ENCODE measurements at places on chromosomes 13 and 19.

DNA sequence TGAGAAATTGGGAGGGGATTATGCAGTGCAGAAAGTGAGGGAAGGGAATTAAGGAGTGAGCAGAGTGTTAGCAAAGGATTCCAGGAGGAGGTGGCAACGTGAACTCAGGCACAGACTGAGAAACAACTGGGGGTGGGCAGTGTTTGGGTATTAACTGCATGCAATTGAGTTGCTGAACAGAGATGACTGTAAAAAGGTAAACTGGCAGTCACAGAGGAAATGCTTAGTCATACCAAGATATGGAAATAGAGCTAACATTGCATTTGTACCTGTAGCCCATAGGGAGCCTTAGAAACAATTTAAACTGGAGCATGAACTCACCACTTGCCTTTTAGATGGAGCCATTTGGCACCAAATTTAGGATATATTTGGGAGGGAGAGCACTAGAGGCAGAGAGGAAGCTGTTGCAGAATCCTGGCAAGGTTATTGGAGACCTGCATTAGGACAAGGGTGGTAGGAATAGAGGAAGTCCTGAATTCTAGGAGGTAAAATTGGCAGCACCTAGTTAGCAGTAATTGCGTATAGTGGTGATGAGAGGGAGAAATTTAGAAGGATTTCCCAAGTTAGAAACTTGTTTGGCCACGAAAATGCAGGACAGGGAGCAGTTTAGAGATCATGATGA, 100.6 kb upstream of the FRY start:
- DNase-seq = no peak

DNA sequence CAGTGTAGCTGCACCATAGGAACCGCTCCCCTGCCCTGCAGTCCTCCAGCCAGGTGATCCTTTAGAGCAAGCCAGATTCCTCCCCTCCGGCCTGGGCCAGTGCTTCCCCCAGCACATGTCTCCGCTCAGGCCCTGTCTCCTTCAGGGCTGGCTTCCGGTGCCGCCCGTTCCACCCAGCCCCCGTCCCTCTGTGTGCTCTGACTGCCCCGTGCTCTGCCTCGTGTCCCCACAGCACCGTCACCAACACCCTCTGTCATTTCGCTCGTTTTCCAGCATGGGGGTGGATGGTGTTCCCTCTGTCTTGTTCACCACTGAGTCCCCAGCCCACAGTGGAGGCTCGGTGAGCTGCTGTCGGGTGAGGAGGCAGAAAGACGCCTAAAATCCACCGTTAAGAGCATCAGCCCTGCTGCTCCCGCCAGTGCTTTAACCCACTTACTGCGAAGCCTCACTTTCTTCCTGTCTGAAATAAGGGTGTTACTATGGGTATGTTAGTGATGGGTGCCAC, 54.5 kb downstream of the TSSK6 start:
- peak; percentile 49 for DNase-seq

DNA sequence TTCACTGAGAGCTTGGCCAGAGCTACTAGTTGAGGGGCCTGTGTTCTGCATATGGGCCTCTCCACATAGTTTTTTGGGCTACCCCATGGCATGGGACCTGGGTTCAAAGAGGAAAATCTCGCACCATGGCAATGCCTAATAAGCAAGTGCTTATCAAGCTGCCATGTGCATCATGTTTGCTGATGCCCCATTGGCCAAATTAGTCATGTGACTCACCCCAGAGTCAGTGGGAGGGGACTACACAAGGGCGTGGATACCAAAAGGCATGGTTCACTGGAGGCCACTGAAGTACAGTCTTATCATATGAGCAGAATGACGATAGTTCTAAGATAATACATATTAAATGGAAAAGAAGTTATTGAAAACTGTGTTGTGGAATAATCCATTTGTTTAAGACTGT, 214.8 kb downstream of the LMO7 start:
- no peak for DNase-seq

- no peak for DNase-seq
Observed at GRCh38 chr19:18049385-18049784, 37.3 kb downstream of the IL12RB1 start.

DNA sequence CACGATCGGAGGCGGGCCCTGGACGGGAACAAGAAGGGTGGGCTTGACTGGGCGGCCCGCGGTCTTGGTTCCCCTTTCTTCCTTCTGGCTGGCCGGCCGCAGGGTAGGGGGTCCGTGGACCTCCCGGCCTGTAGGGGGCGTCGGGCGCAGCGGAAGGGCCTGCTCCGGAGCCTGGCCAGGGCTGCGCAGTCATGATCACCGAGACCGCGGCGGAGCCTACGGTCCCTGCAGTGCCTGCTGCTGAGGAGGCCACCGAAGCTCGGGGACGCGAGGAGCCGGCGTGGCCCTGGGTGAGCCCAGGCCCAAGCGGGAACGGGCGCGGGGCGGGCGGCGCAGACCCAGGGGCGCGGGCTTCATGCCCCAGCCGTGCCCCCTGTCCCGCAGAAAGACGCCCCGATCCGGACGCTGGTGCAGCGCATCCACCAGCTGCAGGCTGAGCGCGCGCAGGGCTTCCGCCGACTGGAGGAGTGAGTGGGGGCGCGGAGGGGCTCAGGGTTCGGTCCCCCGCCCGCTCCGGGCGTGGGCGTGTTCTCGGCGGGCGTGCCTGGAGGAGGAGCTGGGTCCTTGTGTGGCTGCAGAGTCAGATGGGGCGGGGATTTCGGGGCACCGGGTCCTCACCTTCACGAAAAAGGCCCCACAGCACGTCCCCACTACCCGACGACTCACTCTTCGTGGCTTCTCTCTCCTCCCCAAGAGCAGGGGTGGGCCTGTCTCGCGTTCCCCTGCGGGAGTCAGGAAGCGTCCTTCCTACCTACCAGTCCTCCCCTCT, at the start of gene REX1BD:
Gene REX1BD, plus strand, starts transcription at position 188 of the 769 bp plus-strand sequence. Its CDS starts 4 bp downstream, at position 192.
- peak; percentile 76 for DNase-seq

DNA sequence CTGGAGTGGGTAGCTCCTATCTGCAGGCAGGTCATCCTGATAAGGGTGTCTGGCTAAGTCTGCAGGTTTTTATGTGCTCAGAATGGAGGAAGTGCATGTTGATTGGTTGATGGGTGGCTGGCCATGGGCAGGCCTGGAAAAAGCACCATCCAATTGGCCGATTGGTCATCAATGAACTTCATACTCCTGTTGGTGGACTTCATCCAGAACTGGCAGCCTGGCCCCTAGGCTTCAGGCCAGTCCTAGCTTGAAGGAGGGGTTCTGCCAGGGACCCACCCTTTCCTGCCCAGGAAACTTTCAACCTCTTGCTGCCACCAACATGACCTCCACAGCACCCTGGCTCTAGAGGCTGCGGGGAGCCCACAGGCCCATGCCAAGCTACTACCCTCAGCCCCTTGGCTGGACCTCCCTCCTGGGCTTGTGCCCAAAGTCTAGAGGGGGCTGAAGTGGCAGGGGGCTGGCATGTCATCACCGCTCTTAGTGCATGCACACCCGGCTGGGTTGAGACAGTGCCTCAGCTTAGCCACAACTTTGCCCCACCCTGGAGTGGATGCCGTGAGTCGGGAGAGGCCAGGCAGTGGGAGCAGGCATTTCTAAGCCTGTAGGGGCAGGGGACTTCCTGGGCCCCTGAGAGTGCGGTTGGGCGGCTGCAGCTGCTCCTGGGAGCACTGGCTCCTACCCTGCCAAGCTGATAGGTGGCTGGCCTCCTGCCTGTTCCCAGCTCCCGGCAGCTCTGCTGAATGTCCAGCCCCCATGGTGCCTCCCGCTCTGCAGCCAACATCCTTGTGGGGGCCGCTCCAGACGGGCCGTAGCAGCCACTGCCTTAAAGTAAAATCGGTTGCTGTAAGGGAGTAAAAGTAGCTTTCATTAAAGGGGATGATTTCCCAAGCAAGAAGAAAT, 13.2 kb downstream of the DNAJC15 start:
- no peak for DNase-seq

- no peak for DNase-seq
Observed at GRCh38 chr13:77715233-77715891, 17.9 kb downstream of the SLAIN1 start.

DNA sequence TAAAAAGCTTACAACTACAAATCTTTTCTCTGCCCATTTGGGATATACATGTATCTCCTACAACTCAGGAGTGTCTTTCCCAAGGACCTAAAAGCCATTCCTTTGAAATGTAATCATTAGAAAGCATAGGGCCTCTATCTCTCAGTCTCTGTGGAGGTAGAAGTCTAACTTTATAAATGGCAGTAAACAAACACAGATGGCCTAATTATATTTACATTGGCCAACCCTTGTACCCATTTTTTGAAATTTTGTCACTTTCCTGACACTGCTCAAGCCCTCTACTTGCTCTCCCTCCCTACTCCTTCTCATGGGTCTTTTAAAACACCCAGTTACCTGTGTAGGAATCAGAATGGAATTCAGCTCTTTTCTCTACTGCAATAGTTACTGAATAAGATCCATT, 24.8 kb downstream of the RNF6 start:
- DNase-seq = no peak

DNA sequence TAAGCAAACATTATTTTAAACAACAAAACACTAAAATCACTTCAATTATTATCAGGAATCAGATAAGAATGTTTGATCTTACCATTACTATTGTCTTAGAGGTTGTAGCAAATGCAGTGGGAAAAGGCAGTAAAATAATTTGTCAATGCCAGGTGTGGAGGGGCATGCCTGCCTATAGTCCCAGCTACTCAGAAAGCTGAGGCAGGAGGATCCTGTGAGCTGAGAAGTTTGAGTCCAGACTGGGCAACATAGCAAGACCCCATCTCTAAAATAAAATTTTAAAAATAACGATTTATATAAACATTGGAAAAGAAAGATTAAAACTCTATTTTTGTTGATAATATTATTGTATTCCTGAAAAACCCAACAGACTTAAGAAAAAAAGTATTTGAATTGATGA, 66.8 kb downstream of the KL start:
- no peak for DNase-seq

DNA sequence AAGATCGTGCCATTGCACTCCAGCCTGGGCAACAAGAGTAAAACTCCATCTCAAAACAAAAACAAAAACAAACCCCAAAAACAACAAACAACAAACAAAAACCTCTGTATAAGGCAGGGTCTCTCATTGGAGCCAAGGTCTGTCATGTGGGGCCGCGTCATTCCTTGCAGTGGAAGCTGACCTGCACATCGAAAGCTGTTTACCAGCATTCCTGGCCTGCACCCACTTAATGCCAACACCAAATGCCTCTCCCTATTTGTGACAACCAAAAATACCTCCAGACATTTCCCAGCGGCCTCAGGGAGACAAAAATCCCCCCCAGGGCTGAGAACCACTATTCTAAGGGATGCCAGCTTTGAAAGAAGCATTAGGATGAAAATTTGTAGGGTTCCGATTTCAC, 1.2 kb downstream of the CPAMD8 start:
- no peak for DNase-seq

GRCh38 chr19:39590265-39590664, 12.1 kb upstream of the LGALS13 start:
- DNase-seq = no peak

DNA sequence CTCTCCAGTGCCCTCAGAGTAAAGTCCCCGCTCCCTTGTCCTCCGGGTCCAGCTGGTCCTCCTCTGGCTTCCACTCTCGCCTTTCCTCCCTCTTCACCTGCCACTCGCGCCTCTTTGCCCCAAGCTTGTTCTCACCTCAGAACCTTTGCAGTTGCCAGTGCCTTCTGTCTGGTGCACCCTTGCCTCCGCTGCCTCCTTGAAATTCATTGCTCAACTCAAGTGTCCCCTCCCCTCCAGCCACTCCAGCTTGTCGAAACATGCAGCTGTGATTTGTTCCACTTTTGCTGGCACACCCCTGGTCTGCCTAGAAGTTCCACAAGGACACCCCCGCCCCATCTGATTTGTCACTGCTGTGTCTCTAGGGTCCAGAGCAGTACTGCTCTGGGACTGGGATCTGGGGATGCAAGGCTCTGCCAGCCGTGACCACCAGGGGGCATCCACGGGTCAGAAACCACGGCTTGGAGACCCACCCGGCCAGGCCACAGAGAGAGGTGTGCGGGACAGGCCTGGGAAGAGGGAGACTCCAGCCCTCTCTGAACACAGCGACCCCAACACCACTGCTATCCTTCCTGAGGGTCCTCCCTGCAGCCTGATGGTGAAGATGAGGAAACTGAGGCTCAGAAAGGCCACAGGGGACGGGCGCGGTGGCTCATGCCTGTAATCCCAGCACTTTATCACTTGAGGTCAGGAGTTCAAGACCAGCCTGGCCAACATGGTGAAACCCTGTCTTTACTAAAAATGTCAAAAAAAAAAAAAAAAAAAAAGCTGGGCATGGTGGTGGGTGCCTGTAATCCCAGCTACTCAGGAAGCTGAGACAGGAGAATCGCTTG, 49.9 kb downstream of the AP1M1 start:
- peak; percentile 75 for DNase-seq

DNA sequence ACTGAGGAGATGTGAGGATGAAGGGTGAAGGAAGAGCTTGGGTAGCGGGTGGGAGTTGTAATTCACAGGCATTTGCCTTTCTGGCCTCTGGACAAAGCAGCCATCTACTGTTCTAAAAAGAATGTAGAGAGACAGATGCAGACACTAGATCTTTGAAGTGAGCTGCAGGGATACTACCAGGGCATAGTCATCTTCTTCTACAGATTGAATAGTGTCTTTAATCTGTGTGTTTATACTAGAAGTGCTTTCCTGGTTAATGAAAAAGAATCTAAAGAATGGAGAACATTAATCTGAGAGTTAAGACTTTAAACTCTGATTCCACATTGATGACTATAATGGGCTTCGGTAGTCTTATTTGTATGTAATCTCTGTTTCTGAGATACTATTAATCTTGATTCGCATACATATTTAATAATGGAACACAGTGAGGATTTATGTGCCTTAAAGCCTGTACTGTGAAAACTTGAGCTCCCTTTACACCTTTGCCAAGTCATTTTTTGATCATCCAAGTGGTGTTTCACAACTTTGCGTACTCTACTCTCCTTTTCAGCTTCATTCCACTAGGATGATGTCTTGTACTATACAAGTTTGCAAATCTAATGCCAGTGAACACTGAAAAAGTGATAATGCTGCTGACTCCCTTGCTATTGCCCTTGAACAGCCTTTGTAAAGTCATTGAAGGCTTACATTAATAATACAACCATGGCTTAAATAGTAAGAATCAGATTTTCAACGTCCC, 2199.4 kb upstream of the PCDH20 start:
- no peak for DNase-seq

- DNase-seq = no peak
Observed at GRCh38 chr19:10146142-10146541, 26.4 kb upstream of the EIF3G start.

GRCh38 chr13:31663880-31664585, 75.3 kb upstream of the RXFP2 start:
- DNase-seq = no peak

DNA sequence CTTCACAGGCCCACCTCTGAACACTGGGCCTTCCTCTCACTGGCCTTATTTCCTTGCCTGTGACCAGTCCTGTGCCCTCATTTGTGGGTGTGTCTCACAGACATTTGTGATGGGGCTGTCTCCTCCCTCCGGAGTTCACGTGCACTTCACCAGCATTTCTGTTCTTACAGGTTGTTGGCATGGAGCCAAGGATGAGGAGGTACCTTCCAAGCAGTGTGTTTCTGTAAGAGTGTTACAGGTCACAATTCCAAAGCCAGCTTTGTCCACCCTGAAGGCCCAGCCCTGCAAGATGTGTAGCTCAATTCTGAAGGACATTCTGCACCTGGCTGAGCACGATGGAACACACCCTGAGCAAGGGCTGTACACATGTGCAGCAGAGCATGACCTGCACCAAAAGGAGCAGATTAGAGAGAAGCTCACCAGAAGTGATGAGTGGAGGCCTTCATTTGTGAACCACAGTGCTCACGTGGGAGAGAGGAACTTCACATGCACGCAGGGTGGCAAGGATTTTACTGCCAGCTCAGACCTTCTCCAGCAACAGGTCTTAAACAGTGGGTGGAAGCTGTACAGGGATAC, 8.1 kb downstream of the ZNF749 start:
- no peak for DNase-seq

- DNase-seq = no peak
Observed at GRCh38 chr19:12937093-12937926, 1.1 kb upstream of the CALR start.

GRCh38 chr13:27079421-27079958, 92.1 kb downstream of the USP12 start:
- DNase-seq = no peak
